Mammary epithelial cell (primary cell): ENCODE measurements at places on chromosomes 13 and 19.

DNA sequence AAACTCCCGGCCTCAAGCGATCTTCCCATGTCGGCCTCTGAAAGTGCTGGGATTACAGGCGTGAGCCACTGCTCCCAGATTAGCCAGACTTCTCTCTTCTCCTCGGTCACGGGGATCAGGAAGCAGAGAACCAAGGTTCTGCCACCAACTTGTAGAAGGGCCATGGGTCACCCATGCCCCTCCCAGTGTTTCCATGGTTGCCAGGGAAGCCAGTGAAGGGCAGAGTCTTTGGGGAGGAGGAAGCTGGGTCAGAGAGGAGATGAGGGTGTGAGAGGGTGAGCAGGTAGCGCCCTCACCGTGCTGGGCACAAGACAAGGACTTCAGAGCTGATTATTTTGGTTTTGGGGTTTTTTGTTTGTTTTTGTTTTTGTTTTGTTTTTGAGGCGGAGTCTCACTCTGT, 77.1 kb downstream of the GNG7 start:
- DNase-seq = no peak

- DNase-seq = peak; percentile 17
Measured at GRCh38 chr13:41864658-41865057, 96.3 kb downstream of the VWA8 start.

GRCh38 chr19:6847828-6848200, 39.6 kb upstream of the ADGRE1 start:
- DNase-seq = no peak

- DNase-seq = no peak
Measured at GRCh38 chr13:25701304-25701703, 329.5 kb downstream of the ATP8A2 start.

GRCh38 chr19:31501427-31502195, 152.4 kb upstream of the TSHZ3 start:
- DNase-seq = no peak

DNA sequence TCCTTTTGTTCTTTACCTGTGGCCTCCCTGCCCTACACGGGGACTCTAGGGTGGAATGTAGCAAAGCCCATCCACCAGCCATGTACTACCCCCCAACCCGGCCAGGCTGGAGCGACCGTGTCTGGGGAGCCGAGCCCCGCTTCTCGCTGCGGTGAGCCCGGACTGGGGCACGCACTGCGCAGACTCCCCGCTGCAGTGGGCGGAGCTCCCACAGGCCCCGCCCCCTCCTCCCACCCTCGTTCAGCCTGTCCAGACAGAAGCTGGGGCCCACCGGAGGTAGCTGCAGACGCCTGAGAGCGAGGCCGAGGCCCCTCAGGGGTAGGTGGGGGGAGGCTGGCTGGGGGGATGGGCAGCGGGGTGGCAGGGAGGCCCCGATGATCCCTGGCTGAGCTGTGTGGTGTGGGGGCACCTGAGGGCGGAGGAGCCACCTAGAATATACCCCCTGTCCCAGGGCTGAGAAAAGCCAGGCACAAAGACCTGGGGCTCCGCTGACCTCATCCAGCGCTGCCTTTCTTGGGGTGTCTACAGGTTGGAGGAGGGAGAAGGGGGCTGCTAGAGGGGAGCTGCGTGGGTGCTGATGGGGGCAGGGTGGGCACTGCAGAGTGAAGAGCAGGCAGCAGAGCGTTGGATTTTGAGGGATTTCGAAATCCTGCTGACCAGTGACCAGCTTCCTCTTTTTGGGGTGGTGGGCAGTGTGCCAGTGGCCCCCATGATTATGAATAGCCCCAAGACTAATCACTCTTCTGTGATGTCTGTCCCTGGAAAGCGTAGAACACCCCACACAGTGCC, 17.3 kb downstream of the PLD3 start:
- DNase-seq = no peak

DNA sequence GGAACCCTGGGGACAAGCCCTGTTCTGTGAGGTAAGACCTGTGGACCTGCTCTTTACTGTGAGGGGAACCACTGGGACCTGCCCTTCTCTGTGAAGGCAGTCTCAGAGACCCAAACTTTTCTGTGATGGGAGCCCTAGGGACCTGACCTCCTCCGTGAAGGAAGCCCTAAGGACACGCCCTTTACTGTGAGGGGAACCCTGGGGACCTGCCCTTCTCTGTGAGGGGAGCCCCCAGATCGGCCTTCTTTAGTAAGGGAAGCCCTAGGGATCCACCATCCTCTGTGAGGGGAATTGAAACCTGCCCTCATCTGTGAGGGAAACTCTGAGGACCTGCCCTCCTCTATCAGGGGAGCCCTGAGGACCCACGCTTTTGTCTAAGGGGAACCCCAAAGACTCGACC, 343.5 kb downstream of the UQCRFS1 start:
- DNase-seq = no peak

DNA sequence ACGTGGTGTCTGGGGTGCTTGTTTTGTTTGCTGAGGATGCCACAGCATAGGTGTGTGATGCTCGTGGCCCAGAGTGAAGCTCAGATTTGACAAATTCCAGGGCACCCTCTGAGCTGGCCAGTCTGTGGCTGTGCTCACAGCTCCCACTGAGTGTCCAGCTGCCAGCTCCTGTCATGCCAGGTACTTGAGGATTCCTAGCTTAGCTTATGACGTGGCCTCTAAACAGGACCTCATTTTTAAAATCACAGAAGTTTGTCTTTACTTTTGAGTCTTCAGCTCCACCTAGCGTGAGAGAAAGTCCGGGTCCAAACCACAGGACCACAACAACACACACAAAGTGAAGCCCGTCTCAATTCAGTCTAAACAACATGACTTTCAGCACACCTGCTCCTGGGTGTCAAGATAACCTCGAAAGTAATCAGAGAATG, 117.3 kb downstream of the RAB20 start:
- DNase-seq = peak; percentile 54

DNA sequence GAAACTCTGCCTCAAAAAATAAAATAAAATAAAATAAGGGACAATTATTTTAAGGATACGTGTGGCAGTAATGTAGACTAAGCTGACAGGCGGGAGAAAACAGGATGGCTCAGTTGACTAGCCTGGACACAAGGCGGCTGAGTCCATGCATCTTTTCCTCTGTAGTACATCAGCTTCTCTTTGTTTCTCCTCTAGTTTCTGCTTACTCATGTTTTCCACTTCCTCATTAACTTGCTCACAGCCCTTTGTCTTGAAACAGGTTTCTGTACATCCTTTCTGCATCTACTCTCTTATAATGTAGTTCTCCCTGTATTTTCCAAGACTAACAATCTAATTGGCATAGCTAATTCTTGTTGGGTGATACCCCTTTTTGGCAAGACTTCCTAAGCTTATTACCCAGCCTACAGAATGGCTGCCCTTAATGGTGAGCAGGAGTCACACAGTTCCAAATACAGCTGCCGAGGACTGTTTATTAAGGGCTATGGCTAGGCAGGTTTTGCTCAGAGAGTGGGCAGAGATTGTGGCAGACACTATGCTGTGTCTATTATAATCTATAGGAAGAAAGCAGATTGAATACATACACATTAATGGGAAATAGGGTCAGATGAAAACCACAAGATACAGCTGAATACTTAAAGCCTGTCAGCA, 58.7 kb upstream of the KLF5 start:
- DNase-seq = peak; percentile 56

- peak; percentile 74 for DNase-seq
Measured at GRCh38 chr19:4374498-4375163, 25.7 kb downstream of the SH3GL1 start.

- no peak for DNase-seq
Measured at GRCh38 chr13:28355046-28355821, 139.7 kb downstream of the FLT1 start.

GRCh38 chr19:21940684-21941083, 70.1 kb downstream of the ZNF208 start:
- no peak for DNase-seq

GRCh38 chr19:46571495-46571894, 29.6 kb upstream of the CALM3 start:
- peak; percentile 16 for DNase-seq

DNA sequence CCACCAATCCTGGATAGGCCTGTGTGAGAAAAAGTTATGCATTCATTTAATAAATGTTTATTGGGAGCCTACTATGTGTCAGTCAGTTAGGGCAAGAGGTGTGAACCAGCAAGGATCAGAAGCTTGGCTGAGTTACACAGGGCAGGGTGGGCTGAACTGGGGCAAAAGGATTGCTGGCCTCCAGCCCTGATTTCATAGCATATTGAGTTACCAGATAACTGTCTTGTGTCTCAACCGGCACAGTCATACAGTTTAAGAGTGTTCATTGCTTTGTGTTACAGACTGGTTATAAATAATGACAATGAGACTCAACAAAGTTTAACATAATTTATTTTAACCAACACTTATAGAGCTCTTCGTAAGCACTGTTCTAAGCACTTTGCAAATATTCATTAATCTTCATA, 253.8 kb downstream of the DLEU7 start:
- DNase-seq = peak; percentile 77

- DNase-seq = peak; percentile 26
Measured at GRCh38 chr13:98839856-98840769, 87.6 kb upstream of the SLC15A1 start.

GRCh38 chr13:41512441-41512840, 55.1 kb downstream of the RGCC start:
- no peak for DNase-seq

GRCh38 chr13:77136902-77137420, 110.0 kb upstream of the FBXL3 start:
- DNase-seq = peak; percentile 20
